GM12892 (cell line): ENCODE measurements at places on chromosomes 12 and 14.

DNA sequence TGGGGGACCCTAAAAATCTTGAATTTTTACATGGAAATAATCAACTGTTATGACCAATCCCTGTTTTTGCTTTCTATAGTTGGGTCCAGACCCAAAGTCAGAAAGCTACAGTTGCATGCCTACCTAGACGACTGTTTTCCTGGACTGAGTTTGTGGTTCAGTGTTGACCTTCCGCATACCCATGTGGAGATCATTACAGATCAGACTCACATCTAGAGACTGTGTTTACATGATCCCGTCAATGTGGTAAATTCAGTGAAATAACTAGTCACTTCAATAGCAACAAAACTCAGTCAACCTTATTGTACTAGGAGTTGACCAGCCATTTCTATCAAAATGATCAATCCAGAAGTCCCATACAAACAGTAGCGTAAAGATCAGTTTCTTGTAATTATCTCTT, 257.6 kb downstream of the EGLN3 start:
- no peak for DNase-seq

DNA sequence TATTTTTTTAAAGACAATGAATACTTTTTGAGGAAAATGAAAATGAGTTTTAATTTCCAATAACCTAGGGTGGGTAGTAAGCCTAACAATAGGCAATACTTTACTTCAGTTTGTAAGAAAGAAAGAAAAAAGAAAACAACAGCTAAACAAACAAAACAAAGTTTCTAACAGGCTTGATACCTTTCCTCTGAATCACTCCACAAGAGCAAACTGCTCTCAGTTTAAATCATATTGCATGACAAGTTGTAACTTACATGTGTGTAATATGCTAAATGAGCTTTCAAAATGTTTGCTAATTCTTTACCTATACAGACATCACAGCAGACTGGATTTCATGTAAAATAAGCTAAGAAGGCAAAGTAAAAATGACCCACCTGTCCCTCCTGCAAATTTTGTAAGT, 6.7 kb upstream of the LMO3 start:
- DNase-seq, result no peak

DNA sequence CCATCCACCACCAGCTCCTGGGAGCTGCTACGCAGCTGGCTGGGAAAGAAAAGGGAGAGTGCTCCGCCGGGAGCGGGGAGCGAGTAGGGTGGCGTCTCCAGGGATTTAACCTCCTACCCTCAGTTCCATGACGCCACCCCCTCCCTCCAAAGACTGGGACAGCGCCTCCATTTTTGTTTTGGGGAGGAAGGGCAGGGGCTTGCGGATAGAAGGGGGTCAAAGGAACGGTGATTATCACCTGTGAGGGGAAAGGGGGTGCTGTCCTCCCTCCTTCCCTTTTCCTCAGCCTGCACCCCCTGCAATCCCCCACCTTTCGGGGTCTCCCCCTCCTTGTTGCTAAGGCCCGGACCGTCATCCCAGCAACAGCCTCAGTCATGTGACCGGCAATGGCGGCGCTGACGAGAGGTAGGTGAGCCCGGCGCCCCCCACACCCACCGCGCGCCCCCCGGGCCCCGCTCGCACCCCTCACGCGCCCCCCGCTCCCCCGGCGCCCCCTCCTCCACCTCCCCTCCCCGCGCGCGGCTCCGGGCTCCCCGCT, at the start of gene DTX3:
DTX3 (plus strand) TSS at position 371 of the 538 bp plus-strand sequence. CDS start 1,694 bp downstream, outside the sequence.
- DNase-seq, result peak; percentile 60

GRCh38 chr14:68662392-68662791, 130.5 kb downstream of the ZFP36L1 start:
- DNase-seq, result no peak

- DNase-seq, result no peak
Measured at GRCh38 chr12:80175307-80175930, 76.1 kb downstream of the OTOGL start.

- no peak for DNase-seq
Measured at GRCh38 chr14:60287452-60287851, 38.4 kb downstream of the PPM1A start.
